Liver (tissue), 10 donors: ENCODE measurements at places on chromosomes 16 and 17. TPM values are rescaled to one million over a fixed set of nuclear protein-coding genes. Genes with fewer than 3 reads are reported as not detected.

DNA sequence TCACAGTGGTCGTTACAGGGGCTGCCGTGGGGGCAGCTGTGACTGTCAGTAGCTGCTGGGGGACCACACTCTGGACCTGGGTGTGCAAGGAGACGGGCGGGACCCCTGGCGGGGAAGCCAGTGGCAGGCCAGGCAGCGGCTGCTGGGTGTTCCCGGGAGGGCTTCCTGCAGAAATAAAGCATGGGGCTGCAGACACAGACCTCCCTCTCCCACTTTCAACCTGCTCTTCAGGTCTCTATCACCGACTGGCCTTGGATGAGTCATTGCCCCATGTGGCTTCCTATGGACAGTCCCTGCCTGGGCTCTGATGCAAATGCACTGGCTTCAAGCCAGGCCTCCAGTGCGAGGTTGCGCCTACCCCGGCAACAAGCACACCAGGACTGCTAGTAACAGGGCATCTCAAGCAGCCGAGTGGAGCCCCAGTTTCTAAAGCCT, 17.2 kb downstream of the SREBF1 start:
- no peaks in the 10 kb centered on the region for H3K27me3 ChIP-seq
- H3K36me3 ChIP-seq: peaks cover 20% of the 10 kb centered on the region
- H3K27ac ChIP-seq: peak overlapping the region; percentile 81
- DNase-seq: no peak
- no peak overlapping the region for H3K4me3 ChIP-seq

GRCh38 chr16:87014112-87014511, 303.1 kb downstream of the C16orf95 start:
- H3K27me3 ChIP-seq: no peaks in the 10 kb centered on the region
- no peak for DNase-seq
- H3K27ac ChIP-seq: no peak overlapping the region
- H3K4me1 ChIP-seq: no peaks in the 10 kb centered on the region

DNA sequence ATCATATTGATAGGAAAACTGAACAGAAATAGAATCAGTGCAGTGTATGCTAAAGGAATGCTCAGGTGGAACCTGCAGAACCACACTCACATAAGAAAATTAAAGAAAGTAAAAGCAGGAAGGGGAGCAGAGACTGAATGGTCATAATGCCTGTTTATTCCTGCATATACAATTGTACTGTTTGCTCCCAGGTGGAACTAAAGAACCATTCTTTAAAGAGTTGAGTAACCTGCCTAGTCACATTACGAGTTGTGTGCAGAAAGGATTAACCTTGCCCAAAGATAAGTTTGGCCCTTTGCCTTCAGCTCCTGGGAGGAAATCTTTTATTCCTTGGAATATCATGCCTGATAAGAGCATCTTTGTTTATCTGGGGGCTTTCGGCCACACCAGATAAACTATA, 434.7 kb downstream of the KIF2B start:
- no peak overlapping the region for H3K27ac ChIP-seq
- DNase-seq: no peak
- H3K4me1 ChIP-seq: no peaks in the 10 kb centered on the region

DNA sequence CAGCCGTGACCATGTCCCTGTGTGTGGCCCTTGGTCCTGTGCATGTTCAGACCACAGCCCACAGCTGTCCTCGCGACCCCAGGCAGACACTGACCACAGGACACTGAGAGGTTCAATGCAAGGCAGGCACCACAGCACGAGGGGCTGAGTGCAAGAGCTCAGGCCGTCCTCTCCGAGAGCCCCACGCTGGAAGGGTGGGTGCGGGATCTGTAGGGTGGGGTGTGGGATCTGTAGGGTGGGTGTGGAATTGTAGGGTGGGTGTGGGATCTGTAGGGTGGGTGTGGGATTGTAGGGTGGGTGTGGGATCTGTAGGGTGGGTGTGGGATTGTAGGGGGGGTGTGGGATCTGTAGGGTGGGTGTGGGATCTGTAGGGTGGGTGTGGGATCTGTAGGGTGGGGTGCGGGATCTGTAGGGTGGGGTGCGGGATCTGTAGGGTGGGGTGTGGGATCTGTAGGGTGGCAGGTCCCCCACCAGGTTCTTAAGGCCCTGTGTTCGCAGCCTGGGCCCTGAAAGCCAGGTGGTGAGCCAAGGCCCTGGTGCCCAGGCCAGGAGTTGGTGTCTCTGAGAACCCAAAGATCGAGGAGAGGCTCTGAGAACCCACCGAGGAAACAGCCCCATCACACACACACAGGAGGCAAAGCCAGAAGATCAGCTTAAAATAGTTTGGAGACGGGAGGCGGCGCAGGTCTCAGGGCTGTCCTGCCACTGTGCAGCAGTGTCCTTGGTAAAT, 48.2 kb downstream of the METRNL start:
- no peak for DNase-seq
- no peak overlapping the region for H3K27ac ChIP-seq
- no peak overlapping the region for H3K4me3 ChIP-seq
- H3K4me1 ChIP-seq: no peaks in the 10 kb centered on the region

- no peaks in the 10 kb centered on the region for H3K36me3 ChIP-seq
- no peak for DNase-seq
- H3K27ac ChIP-seq: no peak overlapping the region
- no peaks in the 10 kb centered on the region for H3K27me3 ChIP-seq
Observed at GRCh38 chr16:21175397-21175796, 16.9 kb downstream of the LDAF1 start.

The MYL11 gene
- 0.70 TPM for total RNA-seq

The ABCC11 gene
- total RNA-seq: 22.3 TPM
